ENCODE measurements at places on chromosomes 12 and 14.

DNA sequence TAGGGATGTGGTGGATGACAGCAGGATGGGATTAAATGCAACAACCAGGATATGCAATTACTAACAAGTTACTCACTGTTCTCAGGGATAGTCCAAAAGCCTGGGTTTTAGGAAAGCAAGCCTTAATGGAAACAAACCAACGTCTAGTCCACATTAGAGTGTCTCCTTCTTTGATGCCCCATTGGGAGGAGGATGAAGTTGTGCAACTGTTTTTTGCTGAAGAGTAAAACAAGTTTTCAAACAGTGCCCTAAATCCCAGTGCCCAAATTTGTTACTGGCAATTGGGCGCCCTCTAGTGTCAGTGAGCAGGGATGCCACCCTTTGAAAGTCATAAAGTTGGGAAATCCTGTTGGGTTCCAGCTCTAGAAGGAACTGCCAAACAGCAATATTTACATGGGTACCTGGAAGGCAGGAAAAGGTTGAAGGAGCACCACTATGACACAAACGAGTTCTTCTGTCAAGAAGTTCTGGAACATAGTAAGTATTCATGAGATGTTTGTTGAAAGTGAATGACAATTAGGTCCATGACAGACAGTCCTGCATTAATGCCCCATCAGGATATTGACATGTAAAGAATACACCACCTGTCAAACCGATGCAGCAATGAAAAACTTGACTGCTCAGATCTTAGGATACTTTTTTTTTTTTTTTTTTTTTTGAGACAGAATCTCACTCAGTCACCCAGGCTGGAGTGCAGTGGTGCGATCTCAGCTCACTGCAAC lies 11.1 kb upstream of the DPF3 start:
- DNase-seq: no peak

GRCh38 chr14:91727121-91727520 lies 4.8 kb downstream of the CATSPERB start:
- DNase-seq: no peak

GRCh38 chr12:71333418-71333817 lies 106.2 kb upstream of the LGR5 start:
- no peak for DNase-seq

DNA sequence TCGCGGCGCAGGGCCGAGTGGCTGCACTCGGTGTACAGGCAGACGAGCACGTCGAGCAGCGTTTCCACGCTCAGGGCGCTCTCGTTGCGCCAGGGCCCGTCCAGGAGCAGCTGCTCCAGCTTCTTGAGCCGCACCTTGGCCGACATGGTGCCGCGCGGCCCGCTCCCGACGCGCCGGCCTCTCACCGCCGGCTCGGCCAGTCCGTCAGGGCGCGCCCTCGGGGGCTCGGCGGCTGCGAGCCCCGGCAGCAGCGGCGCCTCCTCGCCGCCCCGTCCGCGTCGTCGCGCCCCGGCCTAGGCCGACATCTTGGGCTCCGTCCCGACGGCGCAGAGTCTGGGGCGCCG lies 349 bp downstream of the CDC42BPB start:
- no peak for DNase-seq

DNA sequence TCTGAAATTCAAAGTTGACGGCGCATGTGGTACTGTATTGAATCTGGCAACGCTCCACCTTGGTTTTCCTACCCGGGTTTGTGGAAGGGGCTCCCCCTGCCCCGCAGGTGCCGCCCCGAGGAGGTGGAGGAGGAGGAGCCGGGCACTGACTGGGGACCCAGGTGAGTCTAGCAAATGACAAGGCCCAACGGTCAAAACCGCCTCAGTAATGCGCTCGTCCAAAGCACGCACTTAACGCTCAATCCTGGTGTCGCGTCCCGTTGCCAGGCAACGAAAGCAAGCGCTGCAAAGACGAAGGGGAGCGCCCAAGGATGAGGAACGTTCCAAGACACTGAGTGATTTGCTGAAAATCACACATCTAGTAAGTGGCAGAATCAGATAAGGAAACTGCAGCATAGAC lies 24.0 kb upstream of the CLEC4E start:
- DNase-seq: no peak

DNA sequence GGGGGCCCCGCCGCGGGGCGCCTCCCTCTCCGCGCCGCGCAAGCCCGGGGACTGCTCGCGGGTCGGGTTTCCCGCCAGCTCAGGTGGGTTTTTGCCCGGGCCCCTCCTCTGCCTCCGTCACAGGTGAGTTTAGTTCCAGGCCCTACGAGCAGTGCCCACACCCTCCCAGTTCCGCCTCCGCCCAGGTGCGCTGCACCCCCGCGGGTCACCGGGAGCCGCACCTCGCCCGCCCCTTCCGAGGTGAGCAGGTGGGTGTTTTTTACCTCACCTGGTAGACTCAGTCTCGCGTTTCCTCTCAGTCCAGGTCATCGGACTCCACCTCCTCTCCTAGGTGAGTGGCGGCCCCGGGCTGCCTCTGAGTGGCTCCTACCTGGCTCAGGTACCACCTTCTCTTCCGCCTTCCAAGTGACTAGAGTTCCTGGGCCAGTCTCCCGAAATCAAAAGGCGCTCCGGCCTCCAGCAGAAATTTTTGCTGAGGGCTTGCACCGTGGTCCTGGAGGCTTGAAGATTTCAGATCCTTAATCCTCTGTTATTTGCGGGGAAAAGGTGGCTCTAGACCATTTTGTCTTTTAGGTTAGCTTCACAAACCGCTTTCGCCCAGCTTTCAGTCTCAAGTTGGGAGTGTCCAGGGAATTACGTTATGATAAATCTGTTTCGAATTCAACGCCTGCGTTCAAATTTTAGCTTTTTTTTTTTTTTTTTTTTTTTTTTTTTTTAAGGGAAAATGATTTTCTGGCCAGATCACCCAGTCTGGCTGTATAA lies at the start of gene TMEM30B:
TSS of gene TMEM30B (minus strand) at position 153 of the 762 bp plus-strand sequence. CDS start 191 bp downstream, outside the sequence.
- DNase-seq: no peak

DNA sequence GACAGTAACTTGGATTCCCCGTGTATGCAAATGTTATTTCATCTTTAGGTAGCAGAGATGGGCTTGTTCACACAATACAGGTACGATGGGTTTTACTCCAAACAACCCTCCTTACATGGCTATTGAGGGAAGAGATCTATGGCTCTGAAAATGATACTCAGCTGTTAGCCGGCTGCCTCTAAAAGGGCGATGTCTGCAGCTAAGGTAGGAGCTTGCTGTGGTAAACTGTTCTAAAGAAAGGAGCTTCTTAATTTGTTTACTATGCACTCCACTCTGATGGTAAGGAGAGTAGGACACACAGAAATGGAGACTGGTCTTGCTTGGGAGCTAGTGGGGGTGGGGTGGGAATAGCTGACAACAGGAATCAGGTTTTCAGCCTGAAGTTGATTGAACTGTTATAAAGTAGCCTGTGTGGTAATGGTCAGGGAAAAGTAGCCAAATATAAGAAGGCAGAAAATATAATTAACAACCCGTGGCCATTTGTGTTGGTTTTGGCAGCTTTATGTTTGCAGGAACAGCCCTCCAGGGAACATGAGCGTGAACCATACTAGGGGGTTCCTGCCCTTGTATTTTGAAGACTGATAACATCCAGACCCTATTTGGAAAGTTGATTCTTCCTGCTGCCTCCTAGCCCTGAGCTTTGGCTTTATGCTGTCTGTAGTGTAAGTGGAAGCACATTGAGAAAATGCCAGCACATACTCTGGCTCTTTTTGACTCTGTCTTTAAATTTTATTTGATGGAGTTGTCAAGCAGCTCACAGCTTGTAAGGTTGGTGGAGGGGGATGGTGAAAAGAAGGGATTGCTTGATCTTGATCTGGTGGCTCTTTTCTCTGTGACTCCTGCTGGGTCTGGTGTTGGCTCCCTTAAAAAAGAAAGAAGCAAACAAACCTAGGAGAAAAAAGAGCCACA lies 929.8 kb downstream of the DIO2 start:
- no peak for DNase-seq

DNA sequence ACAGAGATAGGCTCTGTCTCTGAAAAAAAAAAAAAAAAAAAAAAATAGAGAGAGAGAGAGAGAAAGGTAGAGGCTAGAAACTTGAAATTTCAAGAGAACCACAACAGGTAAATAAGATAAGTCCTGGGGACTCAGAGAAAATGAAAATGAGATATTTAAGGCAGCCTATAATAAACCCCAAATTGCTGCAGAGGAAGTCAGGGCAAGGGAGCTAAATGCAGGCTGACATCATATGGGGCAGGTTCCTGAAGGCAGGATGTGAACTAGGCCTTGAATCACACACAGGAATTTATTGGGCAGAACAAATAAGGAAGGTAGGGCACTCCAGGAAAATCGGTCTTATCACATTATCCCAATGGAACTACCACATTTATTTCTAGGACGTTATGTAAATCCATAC lies 54.9 kb upstream of the NUDT4 start:
- no peak for DNase-seq

- DNase-seq: no peak
Measured at GRCh38 chr12:89836026-89836425, 127.4 kb upstream of the ATP2B1 start.

DNA sequence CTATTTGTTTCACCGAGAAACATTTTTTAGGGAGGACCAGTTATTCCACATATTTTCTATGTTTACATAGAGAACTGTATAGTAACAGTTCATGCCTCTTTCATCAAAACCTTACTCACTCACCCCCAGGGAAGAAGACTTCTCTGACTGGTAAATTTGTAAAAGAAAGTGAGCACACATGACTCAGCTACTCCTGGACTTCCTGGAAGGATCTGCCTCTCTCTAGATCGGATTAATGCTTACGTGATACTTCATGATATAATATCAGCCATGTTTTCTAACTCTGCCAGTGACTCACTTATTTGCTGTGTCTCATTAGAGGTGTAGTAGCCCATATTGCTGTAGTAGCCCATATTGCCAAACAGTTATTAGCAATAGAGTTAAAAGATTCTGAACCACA lies 494.3 kb upstream of the ATXN7L3B start:
- no peak for DNase-seq

GRCh38 chr14:95407354-95407753 lies 87.6 kb upstream of the CLMN start:
- no peak for DNase-seq

DNA sequence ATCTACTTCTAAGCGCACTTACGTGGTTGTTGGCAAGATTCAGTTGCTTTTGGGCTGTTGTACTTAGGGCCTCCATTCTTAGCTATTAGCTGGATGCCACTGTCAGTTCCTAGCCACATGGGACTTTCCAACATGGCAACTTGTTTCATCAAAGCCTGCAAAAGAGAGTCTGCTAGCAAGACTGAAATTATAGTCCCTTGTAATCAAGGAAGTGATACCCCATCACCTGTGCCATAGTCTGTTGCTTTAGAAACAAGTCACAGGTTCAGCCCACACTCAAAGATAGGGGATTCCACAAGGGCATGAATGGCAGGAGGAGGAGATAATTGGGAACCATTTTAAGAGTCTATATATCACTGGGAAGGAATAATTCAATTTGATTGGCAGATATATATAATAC lies 27.1 kb upstream of the SLC17A8 start:
- DNase-seq: no peak

DNA sequence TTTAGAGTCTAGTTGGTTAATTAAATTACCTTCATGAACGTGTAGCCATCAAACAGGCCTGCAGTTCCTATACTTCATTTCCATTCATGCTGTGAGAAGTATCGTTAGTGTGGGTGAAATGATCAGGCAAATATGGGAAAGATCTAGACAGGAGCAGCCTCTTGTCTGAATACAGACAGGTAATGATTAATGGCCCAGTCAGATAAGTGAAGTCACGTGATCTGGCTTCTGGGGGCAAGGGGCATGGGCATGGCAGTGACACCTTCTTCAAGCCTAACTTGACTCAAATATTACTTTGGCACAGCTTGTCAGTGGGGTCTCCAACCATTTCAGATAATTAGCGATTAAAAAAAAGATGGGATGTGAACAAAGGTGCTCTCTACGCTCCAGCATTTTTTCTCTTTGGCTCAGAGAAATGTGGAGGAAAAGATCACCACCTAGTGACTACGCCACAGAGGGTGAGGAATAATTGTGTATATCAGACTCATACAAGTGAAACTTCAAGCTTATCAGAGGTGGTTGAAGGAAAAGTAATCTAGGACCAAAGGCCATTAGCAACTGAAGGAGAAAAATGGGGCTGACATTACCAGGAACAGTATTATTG lies 17.8 kb downstream of the GUCY2C start:
- no peak for DNase-seq

DNA sequence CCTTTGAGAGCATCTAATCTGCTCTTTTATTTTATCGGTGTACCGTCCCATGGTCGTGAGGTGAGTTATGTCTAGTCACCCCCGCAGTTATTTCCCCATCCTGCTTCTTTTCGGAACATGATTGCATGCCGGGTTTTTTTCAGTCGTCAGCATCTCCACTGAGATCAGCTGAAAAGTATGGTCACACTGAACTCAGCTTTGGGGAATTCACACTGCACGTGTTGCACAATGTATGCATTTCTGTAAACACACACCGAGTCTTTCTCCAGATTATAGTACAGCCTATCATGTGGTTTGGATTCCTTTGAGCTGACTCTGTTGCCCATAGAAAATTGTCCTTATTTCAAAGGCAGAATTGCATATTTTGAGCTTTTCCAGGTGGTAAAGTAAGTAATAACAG lies 24.6 kb downstream of the PLXNC1 start:
- no peak for DNase-seq

DNA sequence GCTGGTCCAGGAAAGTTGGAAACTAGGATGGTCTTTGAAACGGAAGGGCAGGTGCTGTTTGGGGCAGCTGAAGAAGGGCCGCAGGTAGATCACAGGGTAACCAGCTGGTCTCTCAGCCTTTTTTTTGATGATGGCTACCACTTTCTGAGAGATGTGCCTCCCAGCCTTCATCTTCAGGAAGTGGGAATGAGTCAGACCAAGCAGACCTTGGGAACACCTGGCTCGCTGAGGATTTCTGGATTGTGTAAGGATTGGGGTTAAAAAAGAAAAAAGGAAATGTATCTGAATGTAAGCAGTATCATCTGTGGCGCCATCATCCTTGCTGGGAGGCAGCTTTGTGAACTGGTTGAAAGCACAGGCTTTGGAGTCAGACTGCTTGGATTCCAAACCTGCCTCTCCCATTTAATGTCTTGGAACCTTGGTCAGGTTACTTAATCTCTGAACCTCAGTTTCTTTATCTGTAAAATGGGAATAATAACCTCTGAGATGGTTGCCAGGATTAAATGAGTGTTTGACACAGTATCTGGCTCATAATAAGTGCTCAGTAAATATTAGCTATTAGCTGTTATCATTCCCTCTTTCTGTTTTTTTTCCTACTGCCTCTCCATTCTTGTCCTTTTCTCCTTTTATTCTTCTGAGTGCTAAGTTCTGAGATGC lies 1.7 kb downstream of the PRPF40B start:
- DNase-seq: no peak

GRCh38 chr12:66979251-66979650 lies 289.9 kb upstream of the CAND1 start:
- DNase-seq: no peak

GRCh38 chr12:102120886-102121285 lies 903 bp downstream of the PARPBP start:
- DNase-seq: no peak

- DNase-seq: no peak
Measured at GRCh38 chr12:28413460-28414109, 223.3 kb downstream of the CCDC91 start.

Data from stimulated activated CD4-positive, alpha-beta T cell treated with anti-CD3 and anti-CD28 coated beads, TNF-alpha, amount 100 ng/mL, for 24 hours (primary cell).